Stimulated activated CD4-positive, alpha-beta T cell treated with anti-CD3 and anti-CD28 coated beads, TNF-alpha, amount 100 ng/mL, for 1 hour (primary cell): ENCODE measurements at places on chromosomes 12 and 14.
A peak's percentile ranks its signal among the peaks of the same experiment; 100 is the strongest.

DNA sequence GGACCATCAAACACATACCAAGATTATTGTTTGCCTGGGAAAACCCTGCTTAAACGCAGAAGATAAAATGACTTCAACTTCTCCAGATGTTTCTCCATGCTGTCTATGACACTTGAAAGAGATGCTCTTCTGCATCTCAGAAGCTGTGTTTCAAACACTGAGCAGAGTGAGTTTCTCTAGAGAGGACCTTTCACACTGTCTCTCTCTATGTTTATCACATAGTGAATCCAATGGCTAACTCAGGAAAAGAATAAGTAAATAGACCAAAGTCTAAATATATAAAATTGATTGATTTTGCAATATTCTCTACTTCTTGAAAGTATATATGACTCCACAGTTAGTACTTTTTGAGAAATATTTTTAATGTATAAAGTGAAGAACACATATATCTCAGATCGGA, 325.6 kb upstream of the USP15 start:
- no peak for DNase-seq

- no peak for DNase-seq
These were observed 9.4 kb upstream of the DACT1 start for GRCh38 chr14:58628406-58628805.

GRCh38 chr12:101107032-101107763, 102.8 kb downstream of the SLC5A8 start:
- DNase-seq: no peak

DNA sequence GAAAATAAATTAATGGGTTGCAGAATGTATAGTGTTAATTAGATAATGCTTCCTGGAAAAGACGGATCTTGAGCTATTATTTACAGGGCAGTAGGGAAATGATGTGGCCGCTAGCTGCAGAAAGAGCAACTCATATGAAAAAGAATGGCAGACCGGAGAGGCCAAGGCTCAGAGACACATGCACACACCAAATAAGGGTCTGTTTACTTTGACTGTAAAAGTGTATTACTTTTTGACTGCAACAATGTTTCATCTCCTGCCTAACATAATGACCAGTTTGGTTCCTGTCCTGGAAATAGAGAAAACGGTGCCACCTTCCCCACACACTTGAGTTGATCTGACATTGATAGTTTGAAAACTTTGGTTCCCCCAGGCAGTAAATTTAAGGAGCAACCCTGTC, 290.9 kb downstream of the CACNA1C start:
- DNase-seq: no peak

- no peak for DNase-seq
These were observed at the start of gene ARID2 for GRCh38 chr12:45729233-45730083. ARID2 (plus strand) TSS chr12:45729706; CDS start chr12:45729837, 131 bp downstream.

GRCh38 chr12:24133384-24133783, 183.9 kb upstream of the SOX5 start:
- no peak for DNase-seq

DNA sequence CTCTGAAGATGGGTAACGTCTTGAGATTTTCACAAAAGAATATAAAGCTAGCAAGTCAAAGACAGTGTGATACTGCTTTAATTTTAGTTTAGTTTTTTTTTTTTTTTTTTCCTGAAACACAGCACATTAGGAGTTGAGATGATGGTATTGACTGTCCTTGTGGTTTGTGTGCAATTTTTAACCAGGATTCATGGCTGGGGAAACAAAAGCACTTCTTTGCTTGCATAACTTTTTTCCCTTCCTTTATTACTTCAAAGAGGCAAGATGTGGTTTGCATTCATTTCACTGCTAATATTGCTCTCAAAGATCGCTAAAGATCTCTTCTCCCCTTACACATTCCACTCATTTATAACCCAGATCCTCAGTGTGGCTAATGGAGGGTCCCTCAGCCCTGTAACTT, 157.1 kb upstream of the PZP start:
- DNase-seq: no peak

DNA sequence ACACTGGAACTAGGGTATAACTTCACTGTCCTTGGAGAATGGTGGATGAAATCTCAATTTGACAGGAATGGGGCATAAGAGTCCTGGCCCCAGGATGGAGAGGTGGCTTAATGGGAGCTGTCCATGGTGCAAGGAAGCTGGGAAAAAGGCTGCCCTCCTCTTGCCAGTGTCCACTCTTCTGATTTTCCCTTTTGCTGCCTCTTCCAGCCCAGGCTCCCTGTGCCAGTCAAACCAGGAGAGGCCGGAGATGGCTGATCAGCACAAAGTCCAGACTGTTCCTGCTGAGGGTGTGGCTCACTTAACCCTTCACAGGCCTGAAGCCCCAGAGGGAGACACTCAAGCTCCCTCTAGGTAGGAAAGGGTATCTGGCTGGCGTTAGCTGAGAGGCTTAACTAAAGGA, at the start of gene MYO1A:
Gene MYO1A (minus strand): TSS at position 240 of the 400 bp plus-strand sequence. CDS start 1,806 bp downstream, outside the sequence.
- no peak for DNase-seq

- DNase-seq: no peak
These were observed 7.3 kb upstream of the MGP start for GRCh38 chr12:14892726-14893505.

DNA sequence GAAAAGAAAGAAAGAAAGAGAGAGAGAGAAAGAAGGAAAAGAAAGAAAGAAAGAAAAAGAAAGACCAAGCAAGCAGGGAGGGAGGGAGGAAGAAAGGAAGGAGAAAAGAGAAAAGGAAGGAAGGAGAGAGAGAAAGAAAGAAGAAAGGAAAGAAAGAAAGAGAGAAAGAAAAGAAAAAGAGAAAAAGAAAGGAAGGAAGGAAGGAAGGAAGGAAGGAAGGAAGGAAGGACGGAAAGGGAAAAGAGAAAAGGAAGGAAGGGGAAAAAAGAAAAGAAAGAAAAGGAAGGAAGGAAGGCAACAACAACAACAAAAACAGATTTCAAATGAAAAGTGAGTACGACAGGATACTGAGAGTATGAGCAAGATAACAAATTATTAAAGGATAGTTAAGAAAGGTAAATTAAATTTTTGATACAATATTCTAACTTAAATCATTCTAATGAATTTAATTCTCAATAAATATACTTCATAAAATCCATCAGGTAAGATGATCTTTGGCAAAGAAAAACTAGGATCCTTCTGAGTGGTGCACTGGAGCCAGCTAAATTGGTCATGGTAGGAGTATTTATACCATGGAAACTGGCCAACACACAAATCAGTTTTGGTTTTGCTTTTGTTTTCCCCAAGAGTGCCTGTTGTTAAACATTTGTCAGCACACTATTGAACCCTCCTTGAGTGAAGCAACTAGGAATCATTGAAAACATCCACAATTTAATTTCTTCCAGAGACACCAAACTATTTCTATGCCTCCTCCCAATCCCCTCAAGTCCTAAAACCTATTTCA, 56.1 kb upstream of the DYRK2 start:
- DNase-seq: no peak

DNA sequence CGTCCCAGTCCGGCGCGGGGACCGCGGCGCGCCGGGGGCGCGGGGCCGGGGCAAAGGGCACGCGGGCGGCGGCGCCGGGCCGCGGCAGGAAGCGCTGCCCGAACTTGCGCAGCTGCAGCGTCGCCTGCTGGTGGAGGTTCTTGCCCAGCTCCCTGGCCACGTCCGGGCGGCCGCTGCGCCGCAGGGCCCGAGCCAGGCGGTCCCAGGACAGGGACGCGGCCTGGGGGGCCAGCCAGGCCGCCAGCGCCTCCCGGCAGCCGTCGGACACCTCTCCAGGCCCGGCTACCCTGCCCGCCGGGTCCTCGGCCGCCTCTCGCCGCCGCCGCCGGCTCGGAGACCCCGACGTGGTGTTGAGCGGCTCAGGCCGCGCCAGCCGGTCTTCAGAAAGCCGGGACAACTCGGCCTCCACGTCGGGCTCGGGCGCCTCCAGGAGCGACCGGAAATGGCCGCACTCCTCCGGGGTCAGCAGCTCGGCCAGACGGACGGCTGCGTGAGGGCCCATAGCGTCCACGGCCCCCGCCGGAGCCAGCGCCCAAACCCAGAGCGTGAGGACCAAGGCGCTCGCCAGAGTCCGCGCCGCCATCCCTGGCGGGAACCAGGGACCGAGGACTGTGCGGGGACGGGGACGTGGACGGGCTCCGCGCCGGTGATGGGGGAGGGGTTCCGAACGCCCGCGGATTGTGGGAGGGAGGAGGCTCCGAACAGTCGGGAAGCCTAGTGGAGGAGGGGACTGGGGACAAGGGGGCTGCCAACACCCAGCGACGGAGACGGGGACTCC, 34.0 kb downstream of the FIGNL2 start:
- DNase-seq: no peak

DNA sequence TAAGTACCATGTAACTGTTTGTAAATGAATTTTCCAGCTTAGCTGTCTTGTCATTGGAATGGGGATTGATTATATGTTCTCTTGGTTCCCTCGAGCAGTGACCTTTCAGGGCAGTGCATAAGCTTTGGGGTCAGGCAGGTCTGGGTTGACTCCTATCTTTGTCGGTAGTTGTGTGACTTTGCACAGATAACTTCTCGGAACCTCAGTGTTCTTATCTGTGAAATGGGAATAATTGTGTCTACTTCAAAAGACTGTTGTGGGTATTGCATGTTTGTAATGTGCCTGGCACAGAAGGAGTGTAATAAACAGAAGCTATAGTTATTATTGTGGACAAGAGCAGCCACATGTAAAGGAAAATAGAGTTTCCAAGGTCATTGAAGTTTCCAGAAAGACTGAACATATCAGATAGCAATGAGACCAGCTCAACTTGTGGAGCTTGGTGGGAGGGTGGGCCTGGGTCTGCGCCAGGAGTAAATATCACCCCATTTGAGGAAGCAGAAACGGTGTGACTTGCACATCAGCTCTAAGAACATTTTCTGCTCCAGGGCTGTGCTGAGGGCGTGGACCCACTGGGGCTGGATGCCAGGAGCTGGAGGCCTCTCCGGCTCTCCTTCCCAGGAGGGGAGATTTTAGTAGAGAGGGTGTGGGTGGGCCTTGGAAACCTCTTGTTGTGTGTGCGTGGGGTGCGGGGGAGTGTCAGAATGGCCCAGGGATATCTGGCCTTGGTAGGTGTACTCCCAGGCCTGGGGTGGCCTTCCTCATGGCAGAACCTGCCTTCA, 19.7 kb downstream of the FOS start:
- no peak for DNase-seq

DNA sequence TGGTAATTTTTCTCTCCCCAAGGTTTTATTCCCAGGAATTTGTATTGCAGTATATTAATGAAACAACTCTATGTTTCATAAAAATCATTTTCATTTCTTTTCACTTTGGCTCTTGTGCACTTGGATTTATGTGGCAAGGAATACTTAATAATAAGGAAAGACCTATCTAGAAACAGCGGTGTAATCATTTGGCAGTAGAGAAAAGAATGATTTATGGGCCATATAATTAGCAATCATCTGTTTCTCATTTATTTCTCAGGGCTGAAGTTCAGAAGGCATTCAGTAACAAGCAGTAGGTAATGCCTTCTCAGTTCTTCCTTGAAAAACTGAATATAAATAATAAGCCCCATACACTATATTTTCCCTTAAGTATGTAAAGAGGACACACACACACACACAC, 172.6 kb downstream of the ANO4 start:
- no peak for DNase-seq

DNA sequence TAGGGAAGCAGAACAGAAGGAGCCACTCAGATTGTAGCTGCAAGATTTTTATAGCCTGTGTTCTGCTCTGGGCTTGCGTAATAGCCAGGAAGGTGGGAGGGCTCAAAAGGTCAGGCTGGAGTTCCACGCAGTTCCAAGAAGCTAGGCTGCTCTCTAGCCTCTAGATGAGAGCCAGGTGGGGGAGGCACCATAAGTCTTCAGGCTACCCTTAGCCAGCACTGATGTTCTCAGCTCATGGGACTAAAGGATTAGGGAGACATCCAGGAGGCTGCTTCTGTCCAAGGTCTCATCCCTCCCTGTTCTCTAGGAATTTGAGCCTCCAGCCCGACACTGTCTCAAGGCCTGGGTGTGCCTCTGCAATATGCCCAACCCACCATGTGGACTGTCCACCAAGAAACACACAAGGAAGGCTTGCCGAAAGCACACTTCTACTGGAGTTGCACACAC, 1.7 kb downstream of the LMBR1L start:
- DNase-seq: no peak

GRCh38 chr12:133181238-133181959, at the start of gene ZNF268:
ZNF268 (plus strand) TSS chr12:133181495; CDS start chr12:133181998, 503 bp downstream.
- DNase-seq: peak; percentile 77

- no peak for DNase-seq
These were observed 60.9 kb upstream of the ZFP36L1 start for GRCh38 chr14:68853749-68854148.

- no peak for DNase-seq
These were observed 941 bp upstream of the STAB2 start for GRCh38 chr12:103586132-103586531.

DNA sequence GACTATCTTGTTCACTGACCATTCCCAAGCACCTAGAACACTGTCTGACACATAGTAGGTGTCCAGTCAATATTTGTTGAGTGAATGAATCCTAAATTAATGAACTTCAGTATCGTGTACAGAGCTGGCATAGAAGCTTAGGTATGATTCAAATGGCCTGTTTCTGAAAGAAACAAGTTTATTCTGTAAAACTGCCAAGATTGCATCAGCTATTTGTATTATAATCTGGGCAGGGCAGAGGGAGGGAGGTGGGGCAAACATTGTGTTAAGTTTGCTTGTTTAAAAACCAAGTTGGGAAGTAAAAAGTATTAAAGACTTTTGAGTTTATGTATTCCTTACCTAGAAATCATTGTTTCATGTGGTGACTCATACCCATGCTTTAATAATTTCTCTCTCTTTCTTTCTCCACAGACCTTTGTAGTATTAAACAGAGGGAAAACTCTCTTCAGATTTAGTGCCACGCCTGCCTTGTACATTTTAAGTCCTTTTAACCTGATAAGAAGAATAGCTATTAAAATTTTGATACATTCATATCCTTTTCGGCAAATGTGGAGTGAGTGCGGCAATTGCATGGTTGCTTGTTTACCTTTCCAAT, 92.8 kb downstream of the SCN8A start:
- no peak for DNase-seq

DNA sequence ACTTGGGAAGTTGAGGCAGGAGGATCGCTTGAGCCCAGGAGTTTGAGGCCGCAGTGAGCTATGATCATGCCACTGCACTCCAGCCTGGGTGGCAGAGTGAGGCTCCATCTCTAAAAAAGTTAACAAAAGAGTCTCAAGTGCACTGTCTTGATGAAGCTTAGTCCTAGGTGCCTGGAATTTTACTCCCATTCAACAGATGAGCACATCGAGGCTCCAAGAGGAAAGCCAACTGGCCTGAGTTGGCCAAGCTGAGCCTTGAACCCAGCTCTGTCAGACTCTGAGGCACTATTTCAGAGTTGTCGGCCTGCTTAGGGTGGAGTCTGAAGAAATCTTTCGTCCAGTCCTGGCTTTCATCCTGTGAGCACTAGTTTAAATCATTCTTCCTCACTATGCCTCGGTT, 98.1 kb upstream of the MAP1LC3B2 start:
- DNase-seq: no peak

DNA sequence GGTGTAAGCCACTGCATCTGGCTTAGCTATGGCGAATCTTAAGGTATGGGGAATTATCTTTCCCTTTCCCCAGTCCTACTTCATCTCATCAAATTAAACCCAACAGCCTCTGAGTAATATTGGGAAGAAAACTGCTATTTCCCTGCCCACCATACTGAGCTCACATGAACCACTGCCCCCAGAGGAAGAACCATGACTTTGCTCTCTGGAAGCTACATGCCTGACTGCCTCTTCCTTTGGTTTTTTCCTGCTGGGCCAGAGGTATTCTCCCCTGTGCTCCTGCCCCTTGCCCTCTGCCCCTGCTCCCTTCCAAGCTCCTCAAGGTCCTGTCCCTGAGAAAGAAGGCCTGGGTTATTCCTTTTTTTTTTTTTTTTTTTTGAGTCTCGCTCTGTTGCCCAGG, 15.2 kb downstream of the RILPL2 start:
- no peak for DNase-seq
